ENCODE measurements at places on chromosomes 2 and 18. TPM values are rescaled to one million over a fixed set of nuclear protein-coding genes. Genes with fewer than 3 reads are reported as not detected.

The LONRF2 gene
- total RNA-seq, result 4.3 TPM

The ANKRD30B gene
- not detected for total RNA-seq

The MROH2A gene
- total RNA-seq, result 0.53 TPM

The PPP1R1C gene
- 1.7 TPM for total RNA-seq

The EGR4 gene
- not detected for total RNA-seq

The TTR gene
- total RNA-seq, result 0.35 TPM

The CYP27C1 gene
- total RNA-seq, result 7.6 TPM

The CFC1 gene
- not detected for total RNA-seq

The TRMT61B gene
- 25.0 TPM for total RNA-seq

The VWA3B gene
- total RNA-seq, result 0.18 TPM

The RPIA gene
- 19.4 TPM for total RNA-seq

The NT5DC4 gene
- total RNA-seq, result not detected

The BOLL gene
- total RNA-seq, result 0.23 TPM

The SIX3 gene
- not detected for total RNA-seq

The ABCB6 gene
- total RNA-seq, result 28.1 TPM

The AMER3 gene
- total RNA-seq, result 0.23 TPM

The SERPINB10 gene
- 1.2 TPM for total RNA-seq

The CNNM4 gene
- total RNA-seq, result 12.1 TPM

The GLI2 gene
- total RNA-seq, result 18.7 TPM

The CGREF1 gene
- total RNA-seq, result 3.6 TPM

The XIRP2 gene
- total RNA-seq, result 16.2 TPM

The MAP4K3 gene
- total RNA-seq, result 130 TPM

The COL5A2 gene
- total RNA-seq, result 147 TPM

The SCN3A gene
- total RNA-seq, result 0.76 TPM

The RAX gene
- total RNA-seq, result not detected

The AQP4 gene
- 0.93 TPM for total RNA-seq

The CCDC74B gene
- 10.6 TPM for total RNA-seq

The POTEC gene
- not detected for total RNA-seq

The ABCB11 gene
- total RNA-seq, result 0.06 TPM

The NTSR2 gene
- not detected for total RNA-seq

The GPBAR1 gene
- 1.9 TPM for total RNA-seq

The RAB6C gene
- 0.23 TPM for total RNA-seq

The KCNE4 gene
- total RNA-seq, result 11.2 TPM

The KLHL14 gene
- 22.1 TPM for total RNA-seq

The KATNAL2 gene
- total RNA-seq, result 8.3 TPM

The GALNT13 gene
- total RNA-seq, result 1.1 TPM

The ASB18 gene
- total RNA-seq, result 2.0 TPM

The TMEM37 gene
- total RNA-seq, result 25.2 TPM

The KLHL41 gene
- 613 TPM for total RNA-seq

The TSPYL6 gene
- not detected for total RNA-seq

The RAPGEF4 gene
- 17.5 TPM for total RNA-seq

The SLC40A1 gene
- 104 TPM for total RNA-seq

The GYPC gene
- total RNA-seq, result 113 TPM

The SGO2 gene
- 4.6 TPM for total RNA-seq

The FHOD3 gene
- 44.5 TPM for total RNA-seq

The RAB1A gene
- 87.2 TPM for total RNA-seq

The RPRM gene
- total RNA-seq, result 5.3 TPM

The UGT1A4 gene
- total RNA-seq, result 0.29 TPM

The SERPINB5 gene
- 0.29 TPM for total RNA-seq

The NGEF gene
- 1.7 TPM for total RNA-seq

The HTRA2 gene
- total RNA-seq, result 33.0 TPM

The CCDC150 gene
- 7.1 TPM for total RNA-seq

The LOXL3 gene
- total RNA-seq, result 10.0 TPM

The ACMSD gene
- total RNA-seq, result 18.2 TPM

The ANKRD36C gene
- 111 TPM for total RNA-seq

The DUSP2 gene
- 15.6 TPM for total RNA-seq

The INHA gene
- total RNA-seq, result 0.58 TPM

The DES gene
- total RNA-seq, result 582 TPM

Data from metanephros (tissue), 2 donors.